ENCODE measurements at places on chromosomes 5 and 9. TPM values are rescaled to one million over a fixed set of nuclear protein-coding genes. Genes with fewer than 3 reads are reported as not detected.

The TNIP1 gene
- 142 TPM for total RNA-seq

The ANKRD34B gene
- not detected for total RNA-seq

The ATP6V0E1 gene
- total RNA-seq = 94.0 TPM

- H3K27ac ChIP-seq = no peak overlapping the region
- no peaks in the 10 kb centered on the region for H3K4me1 ChIP-seq
- H3K36me3 ChIP-seq = no peaks in the 10 kb centered on the region
- ATAC-seq = no peak
- no peaks in the 10 kb centered on the region for H3K27me3 ChIP-seq
- no peak overlapping the region for H3K4me3 ChIP-seq
These were observed 45.3 kb upstream of the PPP3R2 start for GRCh38 chr9:101639785-101640665.

GRCh38 chr9:91433180-91433579, 9.5 kb upstream of the NFIL3 start:
- H3K27me3 ChIP-seq = no peaks in the 10 kb centered on the region
- H3K4me1 ChIP-seq = no peaks in the 10 kb centered on the region
- no peak overlapping the region for H3K4me3 ChIP-seq
- H3K27ac ChIP-seq = no peak overlapping the region
- no peaks in the 10 kb centered on the region for H3K36me3 ChIP-seq
- ATAC-seq = peak; percentile 46

- no peaks in the 10 kb centered on the region for H3K4me1 ChIP-seq
- H3K4me3 ChIP-seq = no peak overlapping the region
These were observed 349.4 kb upstream of the PAPPA start for GRCh38 chr9:115804206-115804605.

DNA sequence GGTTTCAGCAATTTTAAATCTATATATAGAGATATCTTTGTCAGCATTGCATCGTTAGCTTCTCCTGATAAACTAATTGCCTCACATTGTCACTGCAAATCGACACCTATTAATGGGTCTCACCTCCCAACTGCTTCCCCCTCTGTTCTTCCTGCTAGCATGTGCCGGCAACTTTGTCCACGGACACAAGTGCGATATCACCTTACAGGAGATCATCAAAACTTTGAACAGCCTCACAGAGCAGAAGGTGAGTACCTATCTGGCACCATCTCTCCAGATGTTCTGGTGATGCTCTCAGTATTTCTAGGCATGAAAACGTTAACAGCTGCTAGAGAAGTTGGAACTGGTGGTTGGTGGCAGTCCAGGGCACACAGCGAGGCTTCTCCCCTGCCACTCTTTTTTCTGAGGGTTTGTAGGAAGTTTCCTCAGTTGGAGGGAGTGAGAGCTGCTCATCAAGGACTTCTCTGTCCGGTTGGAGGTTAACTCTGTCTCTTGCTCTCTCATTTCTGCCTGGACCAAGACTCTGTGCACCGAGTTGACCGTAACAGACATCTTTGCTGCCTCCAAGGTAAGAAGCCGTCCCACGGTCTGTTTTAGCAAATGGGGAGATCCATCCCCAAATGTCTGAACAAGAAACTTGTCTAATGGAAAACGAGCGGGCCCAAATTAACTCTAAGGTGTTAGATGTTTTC, at the start of gene IL4:
Gene IL4, plus strand, starts transcription at position 51 of the 692 bp plus-strand sequence. Its CDS starts 62 bp downstream, at position 113.
- ATAC-seq = no peak
- no peaks in the 10 kb centered on the region for H3K4me1 ChIP-seq
- H3K27ac ChIP-seq = no peak within 1 kb of the TSS
- no peak within 1 kb of the TSS for H3K4me3 ChIP-seq

DNA sequence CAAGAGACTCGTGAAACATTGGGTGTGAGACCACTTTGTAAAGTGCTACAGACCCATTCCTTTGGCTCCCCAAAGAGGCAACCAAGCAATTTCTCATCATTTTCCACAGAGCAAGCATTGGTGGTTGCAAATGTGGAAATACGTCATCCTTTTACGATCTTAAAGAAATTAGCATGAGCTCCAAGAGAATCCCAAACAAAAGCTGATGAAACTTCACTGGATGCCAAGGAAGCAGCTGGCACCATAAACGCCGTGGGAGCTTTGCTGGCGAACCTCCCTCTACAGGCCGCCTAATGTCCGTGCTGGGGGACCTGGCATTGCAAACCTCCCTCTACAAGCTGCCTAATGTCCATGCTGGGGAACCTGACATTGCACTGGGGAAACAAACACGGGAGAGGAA, 432.4 kb downstream of the ACTL7B start:
- H3K27ac ChIP-seq = no peak overlapping the region
- no peak overlapping the region for H3K4me3 ChIP-seq
- no peak for ATAC-seq
- no peaks in the 10 kb centered on the region for H3K4me1 ChIP-seq
- no peaks in the 10 kb centered on the region for H3K36me3 ChIP-seq
- H3K27me3 ChIP-seq = no peaks in the 10 kb centered on the region

DNA sequence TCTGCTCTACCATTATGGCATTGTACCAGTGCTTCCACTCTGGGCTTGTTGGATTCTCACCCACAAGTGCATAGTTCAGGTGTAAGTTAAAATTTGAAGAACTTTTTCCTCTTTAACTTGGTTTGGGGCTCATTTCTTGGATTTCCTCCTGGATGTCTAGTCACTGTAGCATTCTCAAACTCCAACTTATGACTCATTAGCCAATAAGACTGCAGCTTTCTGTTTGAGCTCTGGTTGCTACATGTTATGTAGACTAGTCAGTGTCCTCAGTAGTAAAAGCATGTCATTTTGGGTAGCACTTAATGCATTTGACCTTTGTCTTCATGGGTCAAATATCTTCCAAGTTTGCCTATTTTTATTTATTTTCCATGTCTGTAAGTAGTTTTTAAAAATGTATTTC, 790.8 kb downstream of the BRINP1 start:
- H3K36me3 ChIP-seq = no peaks in the 10 kb centered on the region
- no peak overlapping the region for H3K4me3 ChIP-seq
- H3K4me1 ChIP-seq = no peaks in the 10 kb centered on the region
- H3K27ac ChIP-seq = no peak overlapping the region

- H3K4me3 ChIP-seq = no peak overlapping the region
- no peak for ATAC-seq
- H3K27me3 ChIP-seq = no peaks in the 10 kb centered on the region
- peaks cover 47% of the 10 kb centered on the region for H3K36me3 ChIP-seq
- H3K27ac ChIP-seq = no peak overlapping the region
- no peaks in the 10 kb centered on the region for H3K4me1 ChIP-seq
These were observed 30.0 kb downstream of the DAB2IP start for GRCh38 chr9:121681404-121681803.
